ENCODE measurements at places on chromosomes 5 and 9.

GRCh38 chr9:551986-552929 is 289.2 kb upstream of the DMRT1 start:
- no peak for DNase-seq

GRCh38 chr5:117488976-117489500 is 914.4 kb upstream of the SEMA6A start:
- no peak for DNase-seq

DNA sequence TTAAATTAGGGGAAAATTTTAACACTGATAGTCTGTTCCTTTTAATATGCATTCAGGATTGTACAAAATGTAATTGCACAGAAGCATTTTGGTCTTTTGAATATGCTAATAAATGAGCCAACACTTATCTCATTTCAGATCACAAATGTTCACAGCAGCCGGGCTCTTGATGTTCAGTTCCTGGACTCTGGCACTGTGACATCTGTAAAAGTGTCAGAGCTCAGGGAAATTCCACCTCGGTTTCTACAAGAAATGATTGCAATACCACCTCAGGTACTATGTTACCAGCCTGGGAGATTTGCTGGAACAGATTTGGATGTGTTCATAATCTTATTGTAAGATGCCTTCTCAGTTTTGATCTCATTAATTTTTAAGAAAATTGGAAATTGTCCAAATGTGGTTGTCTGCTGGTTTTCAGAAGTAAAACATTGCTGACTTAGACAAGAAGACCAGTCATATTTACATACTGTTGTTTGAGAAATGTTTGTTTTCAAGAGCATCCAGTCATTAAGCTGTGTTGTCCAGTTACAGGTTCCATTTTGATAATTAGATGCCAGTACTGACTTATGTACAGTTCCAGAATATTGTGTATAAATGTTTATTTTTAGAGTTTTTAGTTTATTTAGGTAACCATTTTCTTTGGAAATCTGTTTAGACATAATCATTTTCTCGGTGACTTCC is 23.0 kb upstream of the TMOD1 start:
- DNase-seq, result no peak

- DNase-seq, result peak; percentile 12
Observed at GRCh38 chr9:4548811-4549725, 58.8 kb downstream of the SLC1A1 start.

GRCh38 chr5:95822043-95822541 is 434 bp downstream of the GLRX start:
- peak; percentile 53 for DNase-seq

DNA sequence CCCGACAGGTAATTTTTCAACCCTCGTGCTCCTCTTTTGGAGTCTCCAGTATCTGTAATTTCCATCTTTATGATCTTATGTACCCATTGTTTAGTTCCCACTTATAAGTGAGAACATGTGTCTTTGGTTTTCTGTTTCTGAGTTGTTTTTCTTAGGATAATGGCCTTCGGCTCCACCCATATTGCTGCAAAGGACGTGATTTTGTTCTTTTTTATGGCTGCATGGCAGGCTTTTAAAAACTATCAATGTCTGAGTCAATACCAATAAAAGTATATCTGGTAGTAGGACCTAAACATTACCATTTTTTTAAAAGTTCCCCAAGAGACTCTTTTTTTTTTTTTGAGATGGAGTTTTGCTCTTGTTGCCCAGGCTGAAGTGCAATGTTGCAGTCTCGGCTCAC is 3.9 kb upstream of the SLC26A2 start:
- DNase-seq, result no peak

GRCh38 chr9:20406344-20406743 is 216.0 kb downstream of the MLLT3 start:
- no peak for DNase-seq

DNA sequence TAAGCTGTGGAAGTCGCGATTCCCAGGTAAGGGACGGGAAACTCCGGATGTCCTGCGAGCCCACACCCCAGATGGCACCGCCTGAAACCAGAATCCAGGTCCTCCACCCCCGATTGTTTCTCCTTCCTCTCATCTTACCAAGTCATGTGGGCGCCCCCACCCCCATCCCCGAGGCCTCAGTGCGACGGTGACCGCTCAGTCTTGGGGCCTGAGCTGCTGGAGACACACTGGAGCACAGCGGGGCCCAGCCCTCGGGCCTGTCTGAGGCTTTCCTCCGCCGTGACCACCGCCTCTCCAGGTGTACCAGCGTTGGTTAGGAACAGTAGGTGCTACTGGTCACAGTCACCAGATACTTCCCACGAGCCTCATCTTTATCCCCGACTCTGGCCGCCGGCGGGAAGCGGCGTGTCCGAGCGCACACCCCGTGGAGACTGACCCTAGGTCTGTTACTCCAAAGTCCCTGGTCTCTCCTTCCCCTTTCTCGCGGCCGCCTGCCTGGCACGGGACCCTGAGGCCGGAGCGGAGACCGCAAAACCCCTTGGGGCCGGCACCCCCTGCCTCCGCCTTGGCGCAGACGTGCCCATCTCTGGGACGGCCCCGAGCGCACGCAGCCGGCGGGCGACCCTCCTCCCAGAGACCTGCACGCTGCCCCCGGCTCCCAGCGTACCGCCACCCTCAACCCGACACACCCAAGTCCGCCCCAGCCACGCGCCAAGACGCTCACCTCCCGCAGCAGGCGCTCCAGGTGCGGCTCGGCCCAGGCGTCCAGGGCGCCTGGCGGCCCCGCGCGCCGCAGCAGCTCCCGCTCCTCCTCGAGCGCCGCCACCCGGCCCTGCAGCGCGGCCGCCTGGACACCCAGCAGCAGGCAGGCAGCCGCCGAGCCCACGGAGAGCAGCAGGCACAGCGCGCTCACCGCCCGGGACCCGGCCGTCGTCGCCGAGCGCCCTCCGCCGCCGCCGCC is 733 bp downstream of the COL23A1 start:
- peak; percentile 53 for DNase-seq

- peak; percentile 26 for DNase-seq
Observed at GRCh38 chr5:179699616-179700237, 960 bp downstream of the CANX start.

- DNase-seq, result no peak
Observed at GRCh38 chr9:132037458-132037857, 42.2 kb downstream of the MED27 start.

DNA sequence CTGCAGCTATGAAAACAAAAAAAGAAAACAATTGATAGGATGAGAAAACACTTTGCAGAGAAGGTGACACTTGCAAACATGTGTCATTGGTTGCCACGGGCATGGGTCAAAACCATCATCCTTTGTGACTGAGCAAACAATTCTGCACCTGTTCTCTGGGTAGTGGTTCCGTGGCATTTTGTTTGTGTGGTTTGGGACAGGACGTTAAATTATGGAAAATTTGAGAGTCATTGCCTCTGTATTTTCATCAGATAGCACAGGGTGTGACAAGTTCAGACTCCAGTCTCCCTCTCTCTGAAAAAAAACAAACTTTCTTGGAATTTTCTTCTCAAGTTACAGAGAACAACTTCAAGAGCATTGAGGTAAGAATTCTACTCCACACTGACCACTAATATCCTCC is 113.4 kb upstream of the HMHB1 start:
- DNase-seq, result no peak

DNA sequence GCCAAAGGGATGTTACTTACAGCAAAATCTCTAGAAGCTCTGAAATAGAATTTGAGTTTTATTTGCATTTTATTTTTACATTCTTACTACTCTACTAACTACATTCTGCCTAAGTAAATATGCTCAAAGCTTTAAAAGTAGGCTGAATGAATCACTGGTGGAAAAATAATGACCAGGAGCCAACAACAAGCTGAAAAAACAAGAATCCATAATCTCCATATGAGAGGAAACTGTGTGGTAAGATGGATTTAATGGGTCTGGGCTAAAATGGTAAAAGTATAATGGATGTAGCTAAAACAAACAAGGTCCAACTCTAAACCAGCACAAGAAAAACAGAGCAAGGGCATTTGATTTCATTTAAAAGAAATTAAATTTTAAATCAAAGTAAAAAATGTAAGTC is 525.8 kb upstream of the FTMT start:
- DNase-seq, result peak; percentile 46

DNA sequence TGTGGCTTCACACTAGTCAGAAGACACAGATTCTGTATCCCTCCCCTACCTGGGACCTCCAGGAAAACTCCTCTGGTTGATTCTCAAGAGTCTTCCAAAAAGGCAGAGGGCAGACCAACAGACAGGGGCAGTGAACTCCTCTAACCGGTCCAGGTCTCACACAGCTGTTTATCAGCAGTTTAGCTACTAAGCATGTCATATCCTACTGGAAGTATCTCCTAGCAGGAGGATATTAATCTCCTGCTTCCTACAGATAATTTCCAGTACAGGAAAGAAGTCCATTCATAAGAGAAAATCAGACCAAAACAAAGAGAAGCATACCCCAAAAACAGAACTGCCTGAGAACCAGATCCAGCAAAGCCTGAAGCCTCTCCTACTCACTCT is 64.3 kb downstream of the DTWD2 start:
- no peak for DNase-seq

DNA sequence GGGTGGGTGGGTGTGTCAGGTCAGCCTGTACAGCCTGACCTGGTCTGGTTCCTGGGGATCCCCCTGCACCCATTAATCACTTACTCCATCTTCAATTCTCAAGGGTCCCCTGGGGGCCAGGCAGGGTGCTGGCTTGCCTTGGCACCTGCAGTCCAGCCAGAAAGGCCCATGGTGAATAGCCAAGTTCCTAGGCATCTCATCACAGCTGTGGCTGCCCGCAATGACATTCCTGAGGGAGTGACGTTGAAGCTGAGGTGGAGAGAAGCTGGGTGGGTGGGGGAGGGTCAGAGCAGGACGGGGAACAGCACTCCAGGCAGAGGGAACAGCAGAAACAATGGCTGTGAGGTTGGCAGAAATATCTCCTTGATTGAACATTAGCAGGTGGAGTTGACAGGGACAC is 10.6 kb downstream of the HMCN2 start:
- peak; percentile 77 for DNase-seq

- no peak for DNase-seq
Observed at GRCh38 chr9:15977438-15977837, 424.6 kb downstream of the CCDC171 start.

GRCh38 chr9:90846770-90847419 is 45.3 kb downstream of the SYK start:
- no peak for DNase-seq

DNA sequence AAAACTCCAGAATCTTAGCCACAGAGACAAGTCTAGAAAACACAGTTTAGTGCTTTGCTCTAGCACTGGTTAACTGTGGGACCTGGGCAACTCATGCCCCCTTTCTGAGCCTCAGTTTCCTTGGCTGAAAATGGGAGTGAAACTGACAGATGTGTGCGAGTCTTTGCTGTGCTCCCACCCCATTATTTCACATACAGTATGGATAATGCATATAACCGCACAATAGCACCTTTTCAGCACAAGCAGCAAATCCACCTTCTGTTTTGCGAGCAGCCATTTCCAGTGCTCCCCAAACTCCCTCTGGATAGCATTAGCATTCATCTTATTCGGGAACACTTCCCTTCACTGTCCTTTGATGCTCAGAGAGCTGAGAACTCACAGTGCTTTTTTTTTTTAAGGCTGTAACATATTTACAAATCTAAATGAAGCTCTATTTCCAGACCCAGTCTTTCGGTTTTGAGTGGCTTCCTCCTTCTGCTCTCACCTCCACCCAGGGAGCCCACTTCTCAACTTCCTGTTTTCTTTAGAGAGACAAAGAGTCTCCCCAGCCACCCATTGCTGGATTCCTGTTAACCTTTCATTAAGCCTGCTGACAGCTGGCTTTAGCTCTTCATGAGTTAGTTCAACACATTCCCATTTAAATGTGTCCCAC is 49.2 kb downstream of the TIMD4 start:
- DNase-seq, result no peak

GRCh38 chr9:5529683-5530221 is 19.4 kb downstream of the PDCD1LG2 start:
- no peak for DNase-seq

DNA sequence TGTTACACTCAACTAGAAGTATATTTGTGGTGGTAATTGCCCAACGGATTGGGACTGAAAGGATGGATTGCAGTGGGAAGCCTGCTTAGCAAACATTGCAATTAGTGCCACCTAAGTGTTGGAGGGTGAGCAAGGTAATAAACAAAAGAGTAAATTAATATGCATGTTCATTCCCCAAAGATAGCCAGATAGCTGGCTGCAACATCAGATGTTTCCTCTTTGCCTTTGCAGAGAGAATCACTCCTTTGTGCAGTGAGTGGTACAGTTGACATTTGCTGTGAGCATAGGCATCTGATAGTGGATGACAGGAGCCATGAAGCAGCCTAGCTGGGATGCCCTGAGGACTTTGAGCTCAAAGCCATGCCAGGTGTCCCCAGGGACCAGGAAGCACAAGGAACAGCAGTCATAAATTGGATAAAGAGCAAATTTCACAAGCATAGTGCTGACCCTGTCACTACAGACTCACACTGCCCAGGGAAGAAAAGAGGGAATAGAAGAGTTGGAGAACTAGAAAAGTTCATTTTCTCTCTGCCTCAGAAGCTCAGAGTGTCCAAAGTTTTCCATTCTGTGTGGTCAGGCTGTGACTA is 336.1 kb upstream of the SLC30A5 start:
- no peak for DNase-seq

DNA sequence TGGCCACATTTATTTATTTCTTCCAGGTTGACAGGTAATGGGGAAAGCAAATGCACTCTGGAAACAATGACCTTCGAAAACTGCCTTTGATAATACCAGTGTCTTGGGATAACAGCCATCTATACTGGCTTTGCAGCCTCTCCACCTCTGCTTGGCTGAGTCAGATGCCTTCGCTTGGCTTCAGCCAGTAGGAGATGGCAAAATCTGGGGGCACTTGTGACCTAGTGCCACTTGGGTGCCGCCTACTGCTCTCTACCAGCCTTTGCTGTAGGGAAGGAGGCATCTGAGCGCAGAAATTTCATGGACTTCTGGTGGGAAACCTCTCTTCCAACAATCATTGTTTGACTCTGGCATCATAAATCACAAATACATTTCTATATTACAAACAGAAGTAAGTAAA is 21.8 kb downstream of the FYB1 start:
- no peak for DNase-seq

DNA sequence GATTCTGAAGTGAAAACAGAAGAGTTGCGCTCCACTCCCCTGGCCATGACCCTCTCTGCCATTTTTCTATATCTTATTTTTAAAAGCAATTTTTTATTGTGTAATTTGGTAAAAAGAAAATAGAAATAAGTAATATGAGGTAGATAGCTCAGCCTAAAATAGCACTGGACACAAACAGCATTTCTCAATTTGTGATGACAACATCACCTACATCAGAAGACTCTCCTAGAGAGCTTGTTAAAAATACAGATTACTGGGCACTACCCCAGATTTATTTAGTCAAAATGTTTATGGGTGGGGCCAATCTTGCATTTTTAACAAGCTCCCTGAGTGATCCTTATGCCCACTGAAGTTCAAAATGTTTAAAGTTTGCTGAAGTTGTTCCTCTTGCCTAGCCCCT is 40.5 kb upstream of the CCDC112 start:
- DNase-seq, result no peak

DNA sequence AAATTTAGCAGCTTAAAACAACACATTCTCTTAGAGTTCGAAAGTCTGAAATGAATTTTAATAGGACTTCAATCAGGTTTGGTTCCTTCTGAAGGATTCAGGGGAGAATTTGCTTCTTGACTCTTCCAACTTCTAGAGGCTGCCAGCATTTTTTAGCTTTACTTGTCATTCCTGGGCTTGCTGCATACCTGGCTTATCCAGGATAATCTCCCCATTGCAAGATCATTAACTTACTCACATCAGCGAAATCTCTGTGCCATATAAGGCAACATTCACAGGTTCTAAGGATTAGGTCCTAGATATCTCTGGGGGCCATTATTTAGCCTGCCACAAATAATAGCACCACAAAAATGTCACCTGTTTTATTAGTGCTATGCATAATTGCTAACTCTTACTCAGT is 46.2 kb upstream of the PCSK5 start:
- DNase-seq, result no peak

- no peak for DNase-seq
Observed at GRCh38 chr5:4976902-4977301, 163.2 kb upstream of the ADAMTS16 start.
